ENCODE measurements at places on chromosomes 4 and X.

DNA sequence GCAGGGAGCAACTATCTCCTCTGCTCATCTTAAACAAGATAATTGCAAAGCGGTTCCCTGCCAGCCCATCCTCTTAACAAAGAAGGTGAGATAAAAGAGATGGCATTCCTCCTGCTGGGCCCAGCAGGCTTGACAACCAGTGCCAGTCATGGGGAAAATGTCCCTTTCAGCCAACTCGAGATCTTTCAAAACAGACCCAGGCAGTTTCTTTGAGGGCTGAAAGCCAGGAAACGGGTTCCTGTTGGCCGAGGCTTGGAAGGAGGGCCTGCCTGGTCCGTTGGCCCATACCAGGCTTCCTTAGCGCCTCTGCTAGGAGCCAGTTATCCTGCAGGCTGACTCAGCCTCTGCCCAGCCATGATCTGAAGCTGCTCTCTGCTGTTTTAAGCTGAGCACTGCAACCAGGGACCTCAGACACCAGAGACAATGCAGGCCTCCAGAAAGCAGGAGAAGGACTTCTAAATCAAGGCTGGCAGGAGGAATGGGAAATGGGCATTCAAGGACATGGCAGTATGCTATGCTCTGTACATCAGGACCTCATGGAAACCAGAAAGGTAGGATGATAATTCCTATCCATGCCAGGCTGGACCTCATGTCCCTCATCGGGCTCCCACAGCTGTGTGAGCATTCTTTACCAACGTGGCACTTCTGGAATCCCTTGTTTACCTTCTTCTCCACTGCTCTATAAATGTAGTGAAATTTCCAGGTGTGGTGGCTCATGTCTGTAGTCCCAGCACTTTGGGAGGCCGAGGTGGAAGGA, 42.4 kb upstream of the SLC2A9 start:
- peak; percentile 42 for DNase-seq

DNA sequence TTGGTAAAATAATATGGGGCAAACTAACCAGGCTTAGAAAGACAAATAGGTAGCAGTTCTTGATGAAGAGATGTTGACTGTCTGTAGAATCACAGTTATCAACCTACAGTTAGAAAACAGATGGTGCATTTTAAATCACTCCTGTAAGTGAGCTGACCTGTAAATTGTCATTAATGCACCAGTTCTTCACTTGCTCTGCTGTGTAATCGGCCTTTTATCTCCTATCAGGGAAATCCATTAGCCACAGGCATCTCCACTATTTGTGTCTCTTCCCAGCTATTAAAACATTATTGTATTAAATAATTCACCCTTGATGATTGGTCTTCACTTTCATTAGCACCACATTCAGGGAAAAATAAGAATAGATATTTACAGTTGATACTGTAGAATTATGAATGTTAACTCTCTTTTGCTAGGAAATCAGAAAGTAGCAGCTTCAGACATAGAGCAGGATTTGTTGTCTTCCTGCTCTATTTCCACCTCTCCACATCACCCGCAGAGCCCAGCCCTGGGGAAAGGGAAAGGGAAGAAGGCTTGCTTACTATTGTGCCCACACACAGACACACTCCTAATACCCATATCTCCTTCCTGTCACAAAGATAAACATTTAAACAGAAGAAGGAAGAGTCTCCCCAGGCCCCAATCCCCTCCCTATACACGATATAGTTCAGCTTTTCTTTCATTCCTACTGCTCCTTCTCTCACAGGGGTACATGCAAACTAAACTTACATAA, 97.1 kb downstream of the REELD1 start:
- DNase-seq = no peak

- no peak for DNase-seq
Measured at GRCh38 chrX:81390237-81390636, 188.3 kb downstream of the SH3BGRL start.

DNA sequence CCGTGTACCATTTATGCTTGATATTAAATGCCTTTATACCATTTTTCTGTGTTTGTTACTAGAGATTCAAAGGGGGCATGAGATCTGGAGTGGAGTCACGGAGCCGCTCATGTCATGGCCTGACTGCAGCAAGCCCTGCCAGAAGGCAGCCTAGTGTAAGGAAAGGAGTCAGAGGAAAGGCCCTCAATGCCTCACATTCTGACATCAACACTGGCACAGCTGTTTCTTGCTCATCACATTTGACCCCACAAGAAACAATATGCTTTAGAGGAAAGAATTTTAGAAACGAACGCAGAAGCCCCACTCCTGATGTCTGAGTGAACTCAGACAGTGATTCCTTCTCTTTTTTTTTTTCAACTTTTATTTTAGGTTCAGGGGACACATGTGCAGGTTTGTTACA, 322.4 kb upstream of the CPEB2 start:
- DNase-seq = no peak

DNA sequence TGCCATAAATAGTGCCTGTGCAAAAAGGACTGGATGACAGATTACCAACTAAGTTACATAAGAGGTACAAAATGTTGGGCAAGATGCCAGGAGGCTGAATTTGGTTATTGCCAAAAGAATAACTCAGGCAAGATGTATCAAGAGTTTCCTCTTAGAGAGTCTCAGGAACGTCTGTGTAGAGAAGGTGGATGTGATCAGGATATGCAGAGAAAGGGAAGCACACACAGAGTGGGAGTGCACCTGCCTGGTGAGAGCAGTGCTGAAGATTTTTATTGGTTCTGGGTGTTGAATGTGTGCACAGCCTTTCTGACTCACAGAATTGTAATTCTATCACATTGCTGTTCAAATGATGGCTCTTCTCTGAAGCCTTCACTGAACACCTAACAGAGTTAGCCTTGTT, 156.8 kb upstream of the HS3ST1 start:
- DNase-seq = no peak

GRCh38 chr4:60088807-60089486, 1111.2 kb upstream of the ADGRL3 start:
- DNase-seq = no peak

- no peak for DNase-seq
Measured at GRCh38 chrX:53286171-53286570, 4.8 kb upstream of the IQSEC2 start.

DNA sequence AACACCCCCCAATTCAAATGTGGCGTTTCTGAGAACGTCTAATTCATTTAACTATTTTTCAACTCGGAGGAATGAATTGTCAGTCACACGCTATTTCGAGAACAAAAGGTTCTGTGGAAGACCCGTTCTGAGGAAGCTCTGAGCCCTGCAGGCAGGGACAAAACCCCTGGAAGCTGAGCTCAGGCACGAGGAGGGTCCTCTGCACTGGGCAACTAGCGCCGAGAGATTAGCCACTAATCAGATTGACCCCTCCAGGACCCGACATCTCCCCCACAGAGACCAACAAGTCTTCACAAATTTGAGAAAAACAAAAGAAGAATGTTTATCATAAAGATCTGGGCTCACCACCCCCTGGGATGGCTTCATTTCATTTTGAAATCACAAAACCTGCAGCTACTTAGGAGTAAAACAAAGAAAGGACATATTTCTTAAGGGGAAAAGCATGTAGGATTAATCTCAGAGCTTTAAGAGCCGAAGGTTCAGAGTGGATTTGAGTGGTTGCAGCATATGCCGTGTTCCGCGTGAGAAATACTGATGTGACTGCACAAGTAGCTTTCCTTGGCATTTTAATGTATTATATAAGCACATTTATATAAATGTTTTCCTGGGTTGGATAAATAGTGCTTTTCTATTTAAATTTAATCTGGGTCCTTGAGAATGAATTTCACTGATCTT, 41.8 kb downstream of the ADRA2C start:
- DNase-seq = no peak

GRCh38 chr4:133594390-133595207, 445.5 kb downstream of the PCDH10 start:
- DNase-seq = no peak
